NCI-H460 (cell line): ENCODE measurements at places on chromosomes 2 and 18.
A peak's percentile ranks its signal among the peaks of the same experiment; 100 is the strongest.

DNA sequence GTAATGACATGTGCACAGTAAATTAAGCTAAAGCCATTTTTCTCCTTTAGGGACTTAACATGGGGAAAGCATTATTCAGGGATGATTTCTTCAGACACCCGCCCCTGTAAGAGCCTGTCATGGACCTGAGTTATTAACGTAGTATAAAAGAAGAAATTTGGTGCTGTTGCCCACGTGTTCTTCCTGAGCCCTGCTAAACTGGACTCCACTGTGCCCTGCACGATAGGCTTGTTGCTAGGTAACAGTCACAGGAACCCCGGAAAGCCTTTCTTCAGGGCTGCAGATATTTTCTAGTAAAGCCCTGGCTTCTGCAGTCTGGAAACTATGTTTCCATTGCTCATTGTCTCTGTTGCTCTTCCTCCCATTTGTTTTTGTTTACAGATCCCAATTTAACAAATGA is 157.9 kb downstream of the LRRC30 start:
- no peak for DNase-seq

DNA sequence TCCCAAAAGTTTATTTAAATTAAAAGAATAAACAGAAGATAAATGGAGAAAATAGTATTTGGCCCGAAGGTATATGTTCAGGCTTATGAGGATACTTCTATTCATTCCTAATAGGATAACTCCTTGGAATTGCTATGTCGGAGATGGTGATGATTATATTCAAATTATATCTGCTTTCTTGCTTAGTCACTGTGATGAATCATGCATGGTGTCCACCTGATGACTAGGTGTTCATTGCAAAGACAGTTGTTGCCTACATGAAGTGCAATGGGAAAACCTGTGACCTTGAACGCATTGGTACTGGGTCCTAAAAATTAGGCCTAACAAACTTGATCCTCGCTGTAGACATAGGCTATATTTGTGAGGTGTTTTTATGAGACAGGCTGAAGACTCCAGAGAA is 617.3 kb upstream of the ZEB2 start:
- DNase-seq, result no peak

- DNase-seq, result no peak
Measured at GRCh38 chr2:149075105-149075504, 36.6 kb downstream of the LYPD6B start.

- DNase-seq, result no peak
Measured at GRCh38 chr2:3503483-3503882, 15.8 kb downstream of the ADI1 start.

- DNase-seq, result peak; percentile 30
Measured at GRCh38 chr2:227780981-227781615, 32.5 kb upstream of the CCL20 start.

GRCh38 chr18:45399643-45400042 is 215.6 kb upstream of the SLC14A2 start:
- DNase-seq, result no peak

GRCh38 chr2:106965611-106966010 is 79.6 kb upstream of the ST6GAL2 start:
- no peak for DNase-seq

GRCh38 chr2:127003070-127003800 is 103.7 kb downstream of the BIN1 start:
- DNase-seq, result no peak

- no peak for DNase-seq
Measured at GRCh38 chr2:85135660-85135914, 2.4 kb downstream of the TCF7L1 start.

DNA sequence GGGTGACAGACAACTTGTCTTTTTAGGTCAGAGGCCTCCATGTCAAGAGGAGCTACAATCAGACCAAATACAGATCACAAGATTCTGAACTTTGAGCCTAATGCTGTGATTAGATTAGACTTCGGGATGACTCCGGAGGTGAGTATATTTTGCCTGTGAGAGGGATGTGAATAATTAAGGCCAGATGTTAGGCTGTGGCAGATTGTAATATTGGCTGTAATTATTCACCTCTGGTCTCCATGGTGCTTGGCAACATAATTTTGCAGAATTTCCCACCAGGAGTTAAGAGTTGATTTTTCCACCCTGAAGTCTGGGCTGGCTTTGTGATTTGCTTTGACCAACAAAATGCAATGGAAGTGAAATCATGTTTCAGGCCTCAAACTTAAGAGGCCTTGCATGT is 108.2 kb upstream of the CWC22 start:
- DNase-seq, result no peak

- no peak for DNase-seq
Measured at GRCh38 chr18:37391698-37392548, 173.7 kb downstream of the CELF4 start.

- no peak for DNase-seq
Measured at GRCh38 chr2:163436963-163437362, 298.8 kb downstream of the FIGN start.

- peak; percentile 78 for DNase-seq
Measured at GRCh38 chr2:240369801-240370585, 65.5 kb upstream of the GPC1 start.

- no peak for DNase-seq
Measured at GRCh38 chr2:17995593-17995992, 117.1 kb downstream of the KCNS3 start.

- DNase-seq, result no peak
Measured at GRCh38 chr18:50320719-50321118, 33.2 kb upstream of the CXXC1 start.

- DNase-seq, result no peak
Measured at GRCh38 chr2:229154381-229154780, 116.7 kb downstream of the PID1 start.

- DNase-seq, result no peak
Measured at GRCh38 chr2:11502740-11503292, 31.0 kb upstream of the GREB1 start.

DNA sequence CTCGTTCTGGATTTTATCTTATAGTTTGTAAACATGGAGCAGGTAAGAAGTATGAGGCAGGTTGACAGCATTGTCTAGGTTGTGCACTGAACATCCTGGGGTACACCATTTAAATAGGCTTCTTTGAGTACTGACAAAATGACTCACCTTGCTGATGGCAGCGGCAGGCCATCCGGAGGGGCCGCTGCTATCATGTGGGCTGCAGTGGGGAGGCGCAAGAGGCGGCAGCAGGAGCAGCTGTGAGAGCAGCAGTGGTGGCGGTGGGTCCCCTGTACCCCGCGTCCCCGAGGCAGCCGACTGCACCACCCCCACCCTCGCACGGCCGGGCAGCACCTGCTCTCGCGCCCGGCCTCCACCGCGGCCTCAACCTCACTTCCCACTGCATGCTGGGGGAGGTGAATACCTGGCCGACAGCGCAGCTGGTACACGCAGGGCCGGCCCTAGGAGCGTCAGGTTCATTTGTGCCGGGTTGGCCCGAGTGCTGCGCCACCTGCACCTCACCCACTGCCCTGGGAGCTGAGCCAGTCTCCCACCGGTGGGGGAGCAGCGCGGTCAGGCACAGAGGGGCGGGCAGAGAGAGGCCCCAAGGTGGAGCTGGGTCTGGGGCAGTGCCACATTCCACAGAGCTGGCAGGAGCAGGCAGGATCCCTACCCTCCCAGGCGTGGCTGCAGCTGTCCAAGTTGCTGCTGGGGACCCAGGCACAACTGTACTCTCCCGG is 154.5 kb upstream of the RBMS1 start:
- DNase-seq, result no peak

- DNase-seq, result no peak
Measured at GRCh38 chr2:122831649-122832048, 1076.2 kb downstream of the TSN start.

GRCh38 chr18:13684546-13684945 is 41.8 kb downstream of the FAM210A start:
- no peak for DNase-seq

GRCh38 chr2:126722081-126722480 is 66.1 kb downstream of the GYPC start:
- no peak for DNase-seq

GRCh38 chr2:197191177-197191939 is 119.2 kb downstream of the ANKRD44 start:
- peak; percentile 44 for DNase-seq

DNA sequence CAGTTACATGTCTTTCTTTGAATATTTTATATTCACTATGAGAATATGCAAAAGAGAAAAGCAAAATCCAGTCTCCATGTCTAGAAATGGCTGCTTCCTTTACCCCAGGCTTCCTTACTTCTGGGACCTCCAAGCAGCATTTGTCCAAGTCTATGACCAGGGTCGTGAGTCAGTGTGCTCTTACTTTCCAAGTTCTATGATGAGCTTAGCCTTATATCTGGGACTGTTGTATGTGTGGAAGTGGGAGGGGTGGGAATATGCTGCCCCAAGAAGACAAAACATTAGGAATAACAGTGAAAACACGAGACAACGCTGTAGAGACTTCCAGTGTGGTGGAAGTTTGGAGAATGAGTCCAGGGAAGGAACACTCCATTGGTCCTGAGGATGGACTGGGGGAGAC is 21.2 kb upstream of the CHRNA1 start:
- DNase-seq, result no peak

GRCh38 chr2:32900246-32900973 is 46.3 kb upstream of the LTBP1 start:
- no peak for DNase-seq

DNA sequence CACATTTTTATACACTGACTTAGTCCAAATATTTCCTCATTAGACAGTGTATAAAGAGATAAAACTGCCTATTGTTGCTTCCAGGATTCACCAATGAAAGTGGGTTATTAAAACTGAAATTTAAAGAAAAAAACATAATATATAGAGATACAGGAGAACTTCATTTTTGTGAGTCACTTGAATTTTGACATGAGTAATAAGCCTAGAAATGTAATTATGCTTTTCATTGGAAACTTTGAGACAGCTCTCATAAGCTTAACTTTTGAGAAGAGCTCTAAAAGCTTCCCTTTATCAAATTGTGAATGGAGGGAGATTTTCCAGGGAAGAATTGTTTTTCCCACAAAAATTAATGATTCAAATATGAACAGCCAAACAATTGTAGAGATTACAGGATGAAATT is 14.1 kb downstream of the DYNC2LI1 start:
- no peak for DNase-seq

GRCh38 chr2:20196657-20197161 is 28.2 kb downstream of the SDC1 start:
- DNase-seq, result no peak

GRCh38 chr2:40346535-40347354 is 105.1 kb downstream of the SLC8A1 start:
- no peak for DNase-seq

DNA sequence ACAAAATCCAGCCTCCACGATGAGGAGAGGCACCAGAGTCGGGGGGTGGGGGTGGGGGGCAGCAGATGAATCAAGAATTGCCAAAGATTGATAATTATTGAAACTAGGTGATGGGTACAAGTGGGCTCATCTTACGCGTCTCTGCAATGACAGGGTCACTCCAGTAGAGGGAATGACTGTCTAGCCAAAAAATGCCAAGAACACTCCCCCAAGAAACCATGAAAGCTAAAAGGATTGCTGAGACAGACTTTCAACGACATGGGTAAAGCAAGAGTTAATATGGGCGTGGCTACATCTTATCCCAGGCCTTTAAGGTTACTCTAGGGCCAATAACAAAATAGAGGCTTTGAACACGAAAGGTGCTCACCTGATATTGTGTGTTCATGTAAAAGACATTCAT is 86.5 kb downstream of the STK39 start:
- DNase-seq, result no peak

GRCh38 chr2:27209621-27210401 is 2.0 kb upstream of the ATRAID start:
- DNase-seq, result no peak

GRCh38 chr2:191845876-191846514 is 893 bp downstream of the CAVIN2 start:
- DNase-seq, result no peak

- DNase-seq, result no peak
Measured at GRCh38 chr2:191125646-191126045, 25.1 kb downstream of the STAT4 start.
